ENCODE measurements at places on chromosomes 5 and 9.

DNA sequence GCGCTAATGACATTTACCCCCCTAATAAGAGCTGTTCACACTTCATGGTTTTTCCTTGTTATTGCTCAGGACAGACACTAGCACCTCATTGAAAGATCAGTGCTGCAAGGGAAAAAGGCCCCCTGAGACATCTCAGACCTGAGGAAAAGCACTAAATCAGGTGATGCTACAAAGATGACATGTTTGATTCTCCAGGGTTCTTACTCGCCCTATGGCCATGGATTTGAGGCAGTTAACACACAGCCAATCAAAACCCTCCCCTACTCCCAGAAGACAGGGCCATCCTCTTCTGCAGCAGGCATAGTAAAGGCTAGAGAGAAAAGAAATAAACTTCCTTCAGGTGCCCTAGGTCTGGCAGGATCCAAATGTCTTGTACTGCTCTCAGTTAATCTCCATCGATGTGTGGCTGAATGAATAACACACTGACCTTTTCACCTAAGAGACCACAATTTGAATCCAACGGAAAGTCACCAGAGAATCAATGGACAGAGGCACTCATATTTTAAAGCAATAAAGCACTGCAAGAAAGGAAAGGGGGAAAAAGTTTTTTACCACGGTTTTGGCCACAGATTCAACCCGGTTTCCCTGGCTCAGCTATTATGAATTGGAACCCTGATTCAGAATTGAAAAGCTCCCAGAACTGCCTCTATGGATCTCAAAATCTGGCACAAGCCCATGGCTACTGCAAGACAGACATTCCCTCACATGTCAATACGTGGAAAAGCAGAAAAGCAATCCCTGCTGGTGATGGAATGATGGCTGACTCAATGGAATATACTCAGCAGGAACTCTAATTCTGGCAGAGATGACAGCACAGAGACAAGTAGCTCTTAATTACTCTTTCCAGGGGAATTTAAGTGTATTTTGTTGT is 329.5 kb downstream of the BNC2 start:
- no peak for DNase-seq

GRCh38 chr5:100479079-100479688 is 56.0 kb upstream of the FAM174A start:
- DNase-seq, result peak; percentile 68

GRCh38 chr5:53607886-53608285 is 47.4 kb downstream of the NDUFS4 start:
- DNase-seq, result no peak

GRCh38 chr9:78918976-78919375 is 622.1 kb downstream of the PSAT1 start:
- DNase-seq, result no peak

GRCh38 chr5:119943148-119943547 is 313.8 kb downstream of the FAM170A start:
- DNase-seq, result peak; percentile 26

GRCh38 chr5:2867373-2867933 is 116.0 kb upstream of the IRX2 start:
- no peak for DNase-seq

DNA sequence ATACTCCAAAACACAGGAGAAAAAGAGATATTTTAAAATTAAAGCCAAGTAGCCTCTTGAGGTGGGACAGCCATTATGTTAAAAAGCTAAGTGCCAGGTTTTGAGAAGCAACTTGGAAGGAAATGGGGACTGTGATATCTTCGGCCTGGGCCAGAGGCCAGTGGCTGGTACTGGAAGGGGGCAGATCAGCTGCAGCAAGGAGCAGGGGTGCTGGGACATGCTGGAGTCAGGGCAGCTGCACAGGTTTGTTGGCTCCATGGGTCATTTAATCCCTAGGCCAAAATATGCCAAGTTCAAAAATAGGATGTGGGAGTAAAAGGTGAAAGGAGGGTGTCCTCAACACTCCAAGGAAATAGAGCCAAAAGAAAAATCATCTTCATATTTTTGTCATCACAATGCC is 30.0 kb downstream of the ADRB2 start:
- DNase-seq, result no peak

DNA sequence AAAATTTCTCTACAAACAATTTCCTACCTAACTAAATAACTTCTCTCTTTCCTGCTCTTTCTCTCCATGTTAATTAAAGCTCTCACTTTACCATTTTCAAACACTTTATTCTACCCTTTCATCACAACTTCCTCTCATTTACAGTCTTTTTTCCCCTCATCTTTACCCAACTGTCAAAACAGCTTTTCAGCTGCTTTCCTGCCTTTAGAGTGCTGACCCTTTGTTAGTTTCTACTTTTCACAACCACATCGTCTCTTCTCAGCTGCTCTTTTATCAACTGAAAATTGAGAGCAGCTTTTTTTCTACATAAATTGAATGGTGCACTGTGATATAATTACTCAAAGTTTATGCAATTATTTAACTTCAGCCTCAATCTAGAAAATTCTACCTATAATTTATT is 3.1 kb upstream of the HOMER1 start:
- DNase-seq, result no peak

DNA sequence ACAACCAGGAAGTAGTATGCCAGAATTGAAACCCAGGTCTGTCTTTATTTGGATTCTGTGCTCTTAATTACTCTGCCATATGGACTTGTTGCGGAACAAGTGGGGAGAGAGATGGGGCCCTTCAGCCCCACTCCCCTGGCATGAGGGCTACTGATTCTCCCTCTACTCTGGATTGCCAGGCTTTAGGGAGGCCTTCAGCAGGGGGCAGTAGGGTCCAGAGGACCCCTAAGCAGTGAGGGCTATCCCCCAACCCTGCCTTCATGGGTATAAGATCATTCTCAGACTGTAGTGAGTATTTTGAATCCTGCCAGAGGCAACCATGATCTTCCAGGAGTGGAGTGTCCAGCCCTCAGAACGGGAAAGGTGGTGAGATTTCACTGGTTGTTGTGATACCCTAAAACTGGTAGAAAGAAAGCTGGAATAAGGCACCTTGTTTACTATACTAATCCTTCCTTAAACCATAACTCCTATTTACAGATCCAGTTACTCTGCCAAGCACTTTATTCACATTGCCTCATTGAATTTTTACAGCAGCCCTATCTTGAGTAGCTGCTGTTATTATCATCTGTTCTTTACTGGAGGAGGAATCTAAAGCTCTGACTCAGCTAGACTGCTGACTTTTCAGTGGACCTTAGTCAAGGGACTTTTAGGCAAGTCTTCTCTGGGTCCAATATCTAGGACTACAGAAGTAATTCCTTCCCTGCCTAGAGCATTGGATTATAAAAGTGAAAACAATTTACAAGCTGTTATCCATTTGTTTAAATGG is 31.3 kb upstream of the LARP1 start:
- no peak for DNase-seq

DNA sequence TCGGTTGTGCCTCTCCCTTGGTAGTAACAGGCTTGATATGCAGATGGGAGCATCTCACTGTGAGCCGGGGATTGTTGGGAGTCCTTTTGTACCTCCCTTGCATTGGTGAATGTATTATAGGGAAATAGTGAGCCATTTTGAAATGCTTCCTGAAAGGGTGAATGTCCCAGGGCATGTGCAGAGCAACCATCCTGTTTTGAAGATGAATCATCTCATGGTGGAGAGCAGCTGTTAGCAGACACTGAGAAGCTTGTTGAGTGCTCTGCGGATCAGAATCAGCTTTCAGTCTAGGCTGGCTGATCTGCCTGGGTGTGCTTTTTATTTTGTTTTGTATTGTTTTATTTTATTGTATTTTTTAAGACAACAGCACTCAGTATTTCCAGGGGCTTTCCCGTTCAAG is 29.7 kb downstream of the SLC36A1 start:
- DNase-seq, result no peak

DNA sequence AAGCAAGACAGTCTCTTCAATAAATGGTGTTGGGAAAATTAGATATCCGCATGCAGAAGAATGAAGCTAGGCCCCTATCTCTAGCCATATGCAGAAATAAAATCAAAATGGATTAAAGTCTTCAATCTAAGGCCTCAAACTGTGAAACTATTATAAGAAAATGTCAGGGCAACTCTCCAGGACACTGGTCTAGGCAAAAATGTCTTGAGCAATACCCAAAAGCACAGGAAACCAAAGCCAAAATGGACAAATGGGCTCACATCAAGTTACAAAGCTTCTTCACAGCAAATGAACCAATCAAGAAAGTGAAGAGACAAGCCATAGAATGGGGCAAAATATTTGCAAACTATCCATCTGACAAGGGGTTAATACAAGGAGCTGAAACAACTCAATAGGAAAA is 338.8 kb downstream of the NNT start:
- DNase-seq, result no peak

- DNase-seq, result peak; percentile 65
Measured at GRCh38 chr9:114339130-114339908, 9.7 kb downstream of the ORM2 start.

- DNase-seq, result peak; percentile 22
Measured at GRCh38 chr9:35177520-35177919, 15.7 kb downstream of the UNC13B start.

DNA sequence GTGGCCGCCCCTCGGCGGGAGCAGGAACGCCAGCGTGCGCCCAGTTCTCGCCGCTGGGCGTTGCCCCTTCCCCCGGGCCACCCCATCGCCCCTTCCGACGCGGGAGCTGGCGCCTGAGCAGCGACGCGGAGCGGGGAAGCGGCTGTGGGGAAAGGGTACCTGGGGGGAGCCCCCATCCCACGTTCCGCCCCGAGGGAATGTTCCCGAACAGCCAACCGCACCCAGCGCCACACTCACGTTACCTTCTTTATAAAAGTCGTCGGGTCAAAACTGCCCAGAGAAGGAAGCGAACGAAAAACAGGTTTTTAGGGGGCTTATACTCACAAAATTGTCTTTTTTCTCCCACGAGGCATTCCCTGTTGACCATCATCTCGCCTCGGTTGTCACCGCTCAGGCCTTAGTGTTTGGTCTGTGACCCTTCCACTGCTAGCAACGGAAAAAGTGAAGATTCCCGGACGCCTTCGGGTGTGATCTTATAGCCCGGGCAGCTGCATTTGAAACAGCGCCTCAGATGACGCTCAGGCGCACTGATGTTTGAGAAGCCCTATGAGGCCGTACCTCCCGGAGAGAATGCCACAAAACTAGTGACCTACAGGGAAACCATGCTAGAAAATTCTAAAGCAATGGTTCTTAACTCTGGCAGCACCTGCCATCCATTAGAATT is 475 bp upstream of the GOLM1 start:
- peak; percentile 56 for DNase-seq

DNA sequence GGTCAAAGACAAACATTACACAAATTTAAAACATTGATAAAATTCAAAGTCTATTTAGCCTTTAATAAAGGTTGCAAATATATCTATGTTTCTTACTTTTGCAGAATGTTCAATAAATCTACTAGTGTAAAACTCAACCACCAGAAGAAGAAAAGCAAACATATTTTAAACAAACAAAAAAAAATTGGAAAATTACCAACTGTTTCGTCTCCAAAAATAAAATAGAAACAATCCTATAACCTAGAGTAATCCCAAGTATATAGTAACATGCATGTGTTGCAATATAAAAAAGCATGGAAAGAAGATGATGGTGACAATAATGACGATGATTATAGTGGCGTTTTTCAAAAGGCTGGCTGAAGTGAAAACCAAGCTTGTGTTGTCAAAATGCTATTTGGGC is 86.0 kb upstream of the PAPPA start:
- DNase-seq, result no peak

GRCh38 chr9:124256517-124257069 is 1.2 kb upstream of the NEK6 start:
- DNase-seq, result peak; percentile 79

DNA sequence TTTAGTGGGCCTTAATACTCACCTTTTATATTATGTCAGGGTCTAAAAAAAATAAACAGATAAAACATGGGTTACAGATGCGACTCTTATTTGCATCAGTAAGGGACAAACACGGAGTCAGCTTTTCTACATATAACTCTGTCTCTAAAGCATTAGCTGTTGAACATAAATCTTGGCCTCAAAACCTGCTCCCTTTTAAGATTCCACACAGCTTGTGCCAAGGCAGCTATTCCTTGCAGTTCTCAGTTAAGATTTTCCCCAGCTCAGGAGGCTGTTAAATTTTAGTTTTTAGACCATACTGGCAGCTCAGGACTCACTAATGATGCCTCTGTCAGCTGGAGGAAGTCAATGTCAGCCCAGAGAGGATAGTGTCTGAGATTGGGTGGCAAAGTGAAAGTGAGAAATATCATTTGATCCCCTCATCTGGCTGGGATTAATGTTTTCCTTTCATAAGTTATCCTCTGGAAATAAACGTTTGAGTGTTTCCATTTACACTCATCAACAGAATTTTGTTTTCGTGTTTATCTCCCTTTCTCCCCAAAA is 287.5 kb downstream of the ELAVL2 start:
- no peak for DNase-seq

- DNase-seq, result no peak
Measured at GRCh38 chr9:89892920-89893319, 288.1 kb downstream of the GADD45G start.

- peak; percentile 28 for DNase-seq
Measured at GRCh38 chr9:99264070-99264680, 42.1 kb downstream of the SEC61B start.

- DNase-seq, result peak; percentile 32
Measured at GRCh38 chr5:65482736-65483545, 1.2 kb upstream of the ADAMTS6 start.

GRCh38 chr5:95068289-95068910 is 216.5 kb downstream of the MCTP1 start:
- no peak for DNase-seq

GRCh38 chr9:7094052-7094451 is 336.3 kb downstream of the KDM4C start:
- peak; percentile 50 for DNase-seq

DNA sequence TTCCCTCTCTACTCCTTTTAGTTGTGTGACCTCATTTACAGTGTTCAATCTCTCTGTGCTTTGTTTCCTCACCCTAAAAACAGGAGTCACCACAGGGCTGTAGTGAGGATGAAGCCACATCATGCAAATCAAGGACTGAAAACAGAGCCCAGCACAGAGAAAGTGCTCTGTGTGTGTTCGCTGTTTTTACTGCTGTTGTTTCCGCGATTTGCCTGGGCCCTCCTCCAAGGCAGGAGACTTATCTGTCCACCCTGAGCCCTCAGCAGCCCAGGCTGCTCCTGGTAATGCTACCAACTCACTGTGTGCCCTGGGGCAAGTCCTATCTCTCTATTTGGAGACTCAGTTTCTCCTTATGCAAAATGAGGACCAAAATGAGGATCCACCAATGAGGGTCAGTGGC is 87.2 kb upstream of the NEURL1B start:
- no peak for DNase-seq

GRCh38 chr9:18638371-18639249 is 164.7 kb downstream of the ADAMTSL1 start:
- DNase-seq, result peak; percentile 22

GRCh38 chr5:154771383-154771901 is 16.3 kb downstream of the LARP1 start:
- DNase-seq, result no peak

GRCh38 chr5:53024535-53024934 is 35.4 kb downstream of the ITGA2 start:
- DNase-seq, result no peak

- DNase-seq, result no peak
Measured at GRCh38 chr5:176596689-176597416, 13.1 kb downstream of the GPRIN1 start.

DNA sequence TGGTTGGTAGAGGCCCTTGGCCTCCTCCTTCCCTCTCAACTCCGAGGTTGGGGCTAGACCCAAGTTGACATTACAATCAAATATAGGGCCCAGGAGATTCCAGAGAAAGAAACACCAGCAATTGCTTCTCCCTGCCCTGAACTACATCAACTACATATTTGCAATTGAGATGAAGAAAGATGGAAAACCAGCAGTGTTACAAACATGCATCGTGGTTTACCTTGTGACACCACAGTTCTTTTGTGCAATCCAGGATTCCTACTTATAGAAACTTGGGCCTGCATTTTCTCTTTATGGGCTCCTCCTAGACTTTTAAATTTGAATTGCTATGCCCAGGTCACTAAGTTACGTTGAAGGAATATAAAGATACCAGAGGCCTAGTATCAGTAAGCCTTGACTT is 126.7 kb downstream of the DCP2 start:
- no peak for DNase-seq

Data from PC-3 (cell line).